ENCODE measurements at places on chromosomes 13 and 19. TPM values are rescaled to one million over a fixed set of nuclear protein-coding genes. Genes with fewer than 3 reads are reported as not detected.

DNA sequence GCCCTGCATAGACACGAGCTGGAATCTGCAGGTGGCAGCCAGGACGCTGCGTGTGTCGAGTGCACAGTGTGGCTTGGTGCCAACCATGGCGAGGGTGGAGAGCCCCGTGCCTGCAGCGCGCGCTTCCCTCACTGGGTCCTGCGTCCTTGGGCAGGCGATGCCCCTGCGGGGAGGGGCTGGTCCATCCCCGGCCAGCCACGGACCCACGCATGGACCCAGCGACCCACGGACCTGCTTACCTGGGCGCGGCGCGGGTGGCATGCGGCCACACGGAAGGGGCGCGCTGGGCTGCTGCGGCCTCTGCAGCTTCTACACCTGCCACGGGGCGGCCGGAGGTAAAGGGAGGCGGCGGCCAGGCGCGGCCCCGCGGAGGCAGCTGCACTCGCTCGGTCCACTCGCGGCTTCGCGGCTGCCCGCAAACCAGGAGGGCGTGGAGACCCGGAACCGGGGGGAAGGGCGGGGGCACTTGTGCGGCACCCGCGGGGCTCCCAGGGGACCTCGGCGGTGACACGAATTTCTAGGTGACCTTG, 569 bp upstream of the MCF2L start:
- peak; percentile 58 for DNase-seq

- no peak for DNase-seq
These were observed 21.3 kb downstream of the IPO5 start for GRCh38 chr13:97974773-97975172.

DNA sequence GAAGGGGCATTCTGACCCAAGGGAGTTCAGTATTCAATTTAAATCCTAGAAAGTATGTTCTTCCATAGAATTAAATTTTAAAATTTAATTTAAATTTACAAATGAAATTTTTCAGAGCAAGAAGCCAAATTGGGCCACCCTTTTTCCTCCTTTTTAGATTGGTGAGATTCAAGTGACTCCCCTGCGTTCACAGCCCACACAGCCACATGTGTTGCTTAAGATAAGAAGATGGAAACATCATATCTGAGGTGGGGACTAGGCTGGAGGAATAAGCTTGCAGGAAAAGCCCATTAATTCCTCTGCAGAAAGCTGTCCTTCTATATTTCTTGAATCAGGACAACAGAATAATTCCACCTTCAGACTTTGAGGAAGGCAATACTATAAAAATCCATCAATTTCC, 392.7 kb upstream of the ZNF507 start:
- no peak for DNase-seq

GRCh38 chr19:6802336-6803035, 30.0 kb downstream of the VAV1 start:
- peak; percentile 71 for DNase-seq

DNA sequence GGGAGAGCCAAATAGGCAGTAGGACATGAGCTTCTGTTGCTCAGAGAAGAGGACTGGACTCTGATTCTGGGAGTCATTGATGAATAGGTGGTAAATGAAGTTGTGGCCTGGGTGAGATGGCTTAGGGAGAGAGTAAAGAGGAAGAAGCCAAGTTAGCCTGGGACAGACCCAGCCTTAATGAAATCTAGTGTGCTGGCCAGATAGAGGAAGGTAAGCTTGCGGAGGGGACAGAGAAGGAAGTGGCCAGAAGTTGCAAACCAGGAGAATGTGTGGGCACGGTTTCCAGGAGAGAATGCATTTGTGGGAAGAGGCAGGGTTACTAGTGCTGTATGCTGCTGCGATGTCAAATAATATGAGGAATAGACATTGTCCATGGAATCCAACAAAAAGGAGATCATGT, 83.3 kb upstream of the OLFM4 start:
- no peak for DNase-seq

DNA sequence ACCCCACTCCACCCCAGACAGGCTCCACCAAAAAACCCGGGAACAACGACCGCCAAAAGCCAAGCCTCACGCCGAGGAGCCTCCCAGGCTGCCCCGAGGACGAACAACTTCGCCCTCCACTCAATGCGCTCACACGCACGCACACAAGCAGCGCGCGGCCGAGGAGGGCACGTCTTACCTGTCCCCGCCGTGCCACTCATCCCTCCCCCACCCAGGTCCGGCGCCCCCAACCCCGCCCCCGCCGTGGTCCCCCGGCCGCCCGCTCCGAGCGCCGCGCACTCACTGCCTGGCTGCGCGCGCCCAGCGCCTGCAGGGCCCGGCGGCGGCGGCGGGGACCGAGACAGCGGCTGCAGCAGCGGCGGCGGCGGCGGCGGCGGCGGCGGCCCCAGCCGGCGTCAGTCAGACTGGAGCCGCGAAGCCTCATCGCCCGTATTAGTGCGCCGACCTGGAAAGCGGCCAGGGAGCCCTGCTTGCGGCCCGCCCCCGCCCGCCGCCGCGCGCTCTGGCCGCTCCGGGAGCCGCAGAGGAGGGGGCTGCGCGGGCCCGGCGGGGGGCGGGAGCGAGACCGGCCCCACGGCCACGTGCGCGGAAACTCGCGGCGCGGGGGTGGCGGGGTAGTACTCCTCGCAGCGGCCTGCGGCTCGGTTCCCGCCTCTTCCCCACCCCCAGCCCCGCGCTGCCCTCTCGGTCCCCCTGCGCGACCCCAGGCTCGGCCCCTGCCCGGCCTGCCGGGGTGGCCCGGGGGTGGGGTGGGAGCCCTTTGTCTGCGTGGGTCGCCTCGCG, at the start of gene SMAD9:
SMAD9 (minus strand) TSS at position 406 of the 783 bp plus-strand sequence. CDS start 40,549 bp downstream, outside the sequence.
- DNase-seq: no peak

DNA sequence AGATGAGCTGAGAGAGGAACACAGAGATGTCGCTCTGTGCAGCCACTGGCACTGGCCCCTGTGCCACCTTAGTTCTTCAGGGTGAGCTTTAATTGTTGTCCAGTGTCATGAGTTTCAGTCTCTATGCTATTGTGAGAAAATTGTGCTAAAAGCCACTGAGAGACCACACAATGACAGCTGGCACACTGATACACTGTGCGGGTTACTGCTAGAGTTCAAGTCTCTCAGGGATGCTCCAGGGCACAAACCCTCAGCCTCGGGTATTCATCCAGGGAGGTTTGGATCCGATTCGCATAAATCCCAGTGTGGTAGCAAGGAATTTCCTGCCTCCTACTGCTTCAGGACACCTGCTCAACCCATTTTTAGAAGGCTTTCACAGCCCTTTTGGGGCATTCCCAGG, 68.1 kb upstream of the EDNRB start:
- DNase-seq: no peak

GRCh38 chr19:41701401-41702075, 6.9 kb upstream of the CEACAM5 start:
- no peak for DNase-seq

DNA sequence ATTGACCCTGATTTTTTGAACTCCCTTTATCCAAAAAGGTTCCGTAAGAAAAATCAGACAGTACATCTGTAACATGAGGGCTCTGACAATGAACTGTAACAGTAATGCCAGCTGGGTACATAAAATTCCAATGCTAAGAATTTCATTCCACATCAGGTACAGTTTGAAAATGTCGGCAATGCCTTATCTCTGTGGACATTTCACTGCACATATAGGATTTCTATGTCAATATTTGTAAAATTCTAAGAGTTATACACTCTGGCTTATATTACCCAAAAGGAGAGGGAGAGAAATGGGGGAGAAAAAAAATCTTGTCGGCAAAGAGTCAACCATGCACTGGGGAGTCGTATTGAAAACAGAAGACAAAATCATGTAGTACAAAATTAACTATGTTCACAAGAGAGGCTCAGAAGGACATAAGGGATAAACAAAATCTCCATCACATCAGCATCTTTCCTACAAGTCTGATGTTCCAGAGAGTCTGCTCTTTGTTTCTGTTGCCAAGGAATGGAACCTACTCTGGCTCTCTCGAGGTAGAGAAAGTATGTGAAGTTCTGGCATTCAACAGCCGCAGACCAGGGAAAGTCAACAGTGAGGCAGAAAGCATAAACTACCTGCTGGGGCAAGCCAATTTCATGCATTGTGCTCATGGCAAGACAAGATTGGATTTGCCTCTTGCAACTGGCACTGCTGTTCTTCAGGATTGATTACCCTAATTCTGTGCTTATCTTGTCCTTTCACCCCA, 72.4 kb downstream of the STARD13 start:
- no peak for DNase-seq

- DNase-seq: no peak
These were observed 7.5 kb upstream of the SLC39A3 start for GRCh38 chr19:2747349-2747748.

- DNase-seq: no peak
These were observed 127.2 kb downstream of the SOX1 start for GRCh38 chr13:112194167-112194530.

DNA sequence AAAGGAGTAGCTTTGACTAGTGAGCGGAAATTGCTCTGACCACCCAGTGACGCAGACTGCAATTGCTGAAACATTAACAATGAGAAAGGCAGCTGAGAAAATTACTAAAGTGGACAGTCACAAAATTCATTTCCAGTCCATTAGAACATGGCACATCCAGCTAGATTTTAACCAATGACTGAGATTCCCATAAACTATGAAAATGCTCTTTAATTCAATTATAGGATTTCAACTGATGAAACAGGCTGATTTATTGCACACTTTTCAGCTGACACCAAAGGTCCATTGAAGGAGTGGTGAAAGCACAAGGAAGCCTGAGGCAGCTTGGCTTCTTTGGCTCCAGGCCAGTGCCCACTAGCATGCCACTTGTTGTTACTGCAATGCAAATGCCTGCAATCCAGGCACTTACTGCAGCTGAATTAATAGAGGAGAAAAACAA, 933.4 kb downstream of the SLITRK6 start:
- DNase-seq: no peak

DNA sequence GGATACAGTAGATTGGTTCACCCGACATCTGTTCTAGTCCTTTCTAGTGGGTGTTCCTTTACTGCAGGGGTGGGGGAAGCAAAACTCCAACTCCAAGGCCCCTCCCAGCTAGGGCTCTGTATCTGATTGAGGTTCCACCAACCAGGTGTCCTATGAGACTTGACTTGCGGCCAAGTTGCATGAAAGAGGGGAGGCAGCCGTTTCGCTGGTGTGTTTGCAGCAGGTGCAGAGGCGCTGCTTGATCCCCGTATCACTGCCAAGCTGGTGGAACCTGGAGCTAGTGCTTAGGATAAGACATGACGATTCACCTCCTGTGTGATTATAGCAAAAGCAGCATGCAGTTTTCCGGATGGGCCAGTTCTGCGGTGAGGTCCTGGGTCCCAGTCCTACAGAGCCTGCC, 338.2 kb downstream of the UQCRFS1 start:
- no peak for DNase-seq

DNA sequence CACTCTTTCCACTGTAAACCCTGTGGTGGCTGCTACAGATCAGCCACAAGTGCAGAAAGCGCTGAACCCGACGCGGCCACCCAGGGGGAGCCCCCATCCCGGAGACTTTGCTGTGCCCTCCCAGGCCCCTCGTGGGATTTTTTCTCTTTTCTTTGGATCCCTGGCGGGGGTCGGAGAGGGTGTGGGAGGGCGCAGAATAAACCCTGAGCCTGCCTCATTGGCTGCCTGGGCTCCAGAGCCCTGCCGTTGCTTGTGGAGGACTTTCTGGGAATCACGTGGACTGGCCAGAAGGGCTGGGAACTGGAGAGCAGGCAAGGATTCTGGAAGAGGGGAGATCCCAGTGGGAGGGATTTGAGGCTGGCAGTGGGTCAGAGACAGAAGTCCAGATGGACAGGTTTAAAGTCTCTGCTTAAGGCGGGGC, 24.9 kb downstream of the GADD45B start:
- DNase-seq: no peak

DNA sequence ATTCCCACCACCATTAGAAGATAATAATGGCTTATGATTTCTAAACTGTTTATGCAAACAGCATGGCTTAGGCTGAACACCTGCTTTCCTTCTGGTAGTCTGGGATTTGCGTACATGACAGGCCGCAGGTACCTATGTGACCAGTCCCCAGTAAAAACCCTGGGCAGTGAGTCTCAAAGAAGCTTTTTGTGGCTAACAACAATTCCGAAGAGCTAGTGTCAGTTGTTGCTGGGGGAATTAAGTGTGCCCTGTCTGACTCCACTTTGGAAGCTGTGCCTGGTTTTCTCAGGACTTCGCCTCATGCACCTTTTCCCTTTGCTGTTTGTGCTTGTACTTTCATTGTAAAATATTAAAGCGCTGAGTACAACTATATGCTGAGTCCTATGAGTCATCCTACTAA, 250.2 kb upstream of the MIR17HG start:
- no peak for DNase-seq

DNA sequence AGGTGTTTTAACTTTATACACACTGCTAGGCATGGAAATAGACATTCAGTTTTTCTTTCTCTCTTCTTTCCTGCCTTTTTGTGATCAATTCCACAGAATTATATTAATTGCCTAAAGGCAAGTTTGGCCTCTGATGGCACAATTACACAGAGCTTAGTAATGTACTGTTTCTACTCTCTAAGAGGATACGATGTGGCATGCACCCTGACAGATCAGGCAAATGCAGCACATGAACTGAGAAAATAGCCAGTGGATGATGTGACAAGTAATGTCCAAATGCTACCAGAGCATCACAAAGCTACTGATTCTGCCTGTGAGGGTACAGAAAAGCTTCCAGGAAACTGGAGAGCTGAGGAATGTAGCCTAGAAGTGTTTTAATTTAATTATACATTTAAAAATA, 233.8 kb upstream of the PRR20A start:
- no peak for DNase-seq

GRCh38 chr13:87661471-87661870, 9.7 kb upstream of the SLITRK5 start:
- DNase-seq: no peak

- no peak for DNase-seq
These were observed 4.1 kb upstream of the ZNF229 start for GRCh38 chr19:44452367-44452766.

DNA sequence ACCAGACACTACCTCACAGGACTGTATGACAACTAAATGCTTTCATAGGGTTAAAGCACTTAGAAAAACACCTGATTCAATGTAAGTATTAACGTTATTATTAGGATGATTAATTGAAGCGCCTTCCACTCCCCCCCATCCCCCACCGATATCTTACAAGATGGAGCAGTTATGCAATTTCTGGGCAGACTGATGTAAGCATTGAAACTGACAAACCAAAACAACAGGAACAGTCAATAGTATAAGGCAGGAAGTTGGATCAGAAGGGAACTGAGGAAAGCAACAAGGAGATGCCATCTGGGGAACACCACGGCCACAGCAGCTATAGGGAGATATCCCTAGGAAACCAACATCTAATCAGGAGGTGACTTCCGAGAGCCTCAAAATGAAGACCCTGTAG, 3.8 kb downstream of the LCP1 start:
- DNase-seq: no peak

The CACNG6 gene
- total RNA-seq: not detected

The EHD2 gene
- total RNA-seq: 0.16 TPM

The NALCN gene
- not detected for total RNA-seq

The GFY gene
- total RNA-seq: not detected

The CDX2 gene
- total RNA-seq: not detected

The HSPB6 gene
- not detected for total RNA-seq

The COPE gene
- 135 TPM for total RNA-seq

The CLPTM1 gene
- total RNA-seq: 71.0 TPM

The KLHL26 gene
- 19.0 TPM for total RNA-seq

The ZNF729 gene
- total RNA-seq: not detected

The ZSCAN1 gene
- not detected for total RNA-seq

The KLF1 gene
- not detected for total RNA-seq

All from CD4-positive, alpha-beta T cell (primary cell).